Neural cell (in vitro differentiated cells): ENCODE measurements at places on chromosomes 12 and 14. TPM values are rescaled to one million over a fixed set of nuclear protein-coding genes. Genes with fewer than 3 reads are reported as not detected.

CDK2 gene
- polyA plus RNA-seq: 2.3 and 2.6 TPM in 2 replicates

CMAS gene
- polyA plus RNA-seq: 85.2 and 97.4 TPM in 2 replicates

MFAP5 gene
- not detected in 2 replicates for polyA plus RNA-seq

CISTR gene
- polyA plus RNA-seq: not detected in 2 replicates

RASSF9 gene
- 0.04 TPM in 1 of 2 replicates, not detected in the other for polyA plus RNA-seq
